Left renal cortex interstitium (tissue), 4 donors: ENCODE measurements at places on chromosomes 7 and 10. TPM values are rescaled to one million over a fixed set of nuclear protein-coding genes. Genes with fewer than 3 reads are reported as not detected.

GRCh38 chr10:9858816-9859215 lies 1158.9 kb upstream of the CELF2 start:
- no peak for DNase-seq

Gene PARP12
- polyA plus RNA-seq: 12.3 TPM

DNA sequence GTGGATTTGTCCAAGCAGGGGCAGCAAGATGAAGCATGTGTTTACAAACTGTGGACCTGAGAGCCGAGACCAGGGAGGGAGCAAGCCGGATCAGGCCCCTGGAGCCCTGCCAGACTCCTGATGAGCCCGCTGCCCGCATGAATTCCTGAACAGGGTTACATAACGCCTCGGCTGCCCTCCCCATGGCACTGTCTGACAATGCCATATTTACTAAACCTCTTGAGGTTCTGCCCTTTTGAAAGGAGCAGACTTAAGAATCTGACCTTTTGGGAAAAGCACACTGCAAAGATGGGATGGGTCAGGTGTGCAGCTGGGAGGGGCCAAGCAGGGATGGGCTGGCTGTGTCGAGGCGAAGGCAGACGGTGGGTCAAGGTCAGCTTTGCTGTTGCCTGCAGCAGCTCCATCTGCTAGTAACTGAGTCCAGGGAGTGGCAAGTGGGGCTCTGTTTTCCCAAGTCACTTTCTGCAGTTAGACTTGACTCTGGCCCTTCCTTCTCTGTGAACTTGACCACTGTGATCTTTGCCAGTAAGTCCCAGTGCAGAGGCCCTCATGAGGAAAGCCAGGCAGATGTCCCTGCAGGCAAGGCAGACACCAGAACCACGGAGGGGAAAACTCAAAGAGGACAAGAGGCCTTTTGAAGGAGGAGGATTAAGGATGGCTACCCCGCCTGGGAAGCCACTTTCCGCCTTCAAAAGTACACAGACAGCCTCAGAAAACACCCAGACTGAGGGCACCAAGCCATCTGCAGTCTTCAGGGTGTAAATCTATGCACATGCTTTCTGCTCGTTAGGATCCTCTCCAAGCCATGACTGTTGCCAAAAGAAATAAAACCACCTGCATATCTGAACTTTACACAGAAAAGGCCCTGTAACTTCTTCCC lies 175.8 kb downstream of the TNS3 start:
- DNase-seq: no peak

DNA sequence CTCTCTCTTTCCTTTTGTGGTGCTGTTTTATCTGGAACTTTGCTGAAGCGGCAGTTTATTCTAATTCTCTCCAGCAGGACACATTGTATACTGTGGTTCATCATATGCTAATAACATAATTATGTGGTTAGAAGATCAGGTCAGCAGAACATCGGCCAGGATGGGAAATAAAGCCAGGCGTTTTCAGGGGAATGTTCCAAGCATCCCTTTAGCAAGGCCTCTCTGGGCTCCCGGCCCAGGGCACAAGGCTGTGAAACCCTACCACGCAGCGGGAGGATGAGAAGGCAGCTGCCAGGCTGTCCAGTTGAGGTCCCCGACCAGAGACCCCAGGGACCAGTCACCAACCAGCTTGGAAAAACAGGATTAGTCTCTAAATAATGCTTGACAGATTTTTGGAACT lies 112.2 kb upstream of the GALNT17 start:
- no peak for DNase-seq

GRCh38 chr10:26717476-26717875 lies 20.0 kb downstream of the PDSS1 start:
- no peak for DNase-seq

Gene AMZ1
- 0.11 TPM for polyA plus RNA-seq

Gene UNC5B
- 45.3 TPM for polyA plus RNA-seq

- DNase-seq: no peak
Observed at GRCh38 chr10:109875828-109876821, 47.2 kb downstream of the XPNPEP1 start.

Gene SUMF2
- polyA plus RNA-seq: 130 TPM

Gene MUC3A
- 0.49 TPM for polyA plus RNA-seq

GRCh38 chr10:30002426-30003266 lies 56.7 kb downstream of the JCAD start:
- no peak for DNase-seq

DNA sequence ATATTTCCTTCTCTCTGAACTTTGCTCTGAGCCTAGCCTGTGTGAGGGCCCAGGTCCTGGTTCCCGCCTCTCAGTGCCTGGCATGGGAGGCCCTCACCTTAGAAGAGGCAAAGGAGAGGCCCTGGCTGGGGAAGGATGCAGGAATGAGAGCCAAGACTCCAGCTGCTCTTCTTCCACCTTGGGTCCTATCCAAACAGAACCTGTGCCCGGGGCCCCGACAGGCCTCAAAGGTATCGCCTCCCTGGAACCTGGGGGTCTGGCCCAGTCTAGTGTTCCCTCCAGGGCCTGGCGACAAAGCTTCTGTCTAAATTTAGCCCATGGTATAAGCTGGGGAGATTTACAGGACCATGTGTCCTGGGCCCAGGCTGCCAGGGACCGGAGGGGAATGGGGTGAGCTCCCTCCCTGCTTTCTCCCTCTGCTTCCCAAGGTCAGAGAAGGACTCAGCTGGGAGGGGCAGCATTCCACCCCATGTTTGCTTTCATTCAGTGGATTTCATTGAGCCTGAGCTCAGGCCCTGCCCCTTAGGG lies 12.0 kb upstream of the CRHR2 start:
- no peak for DNase-seq

GRCh38 chr7:137820677-137821420 lies 25.9 kb downstream of the DGKI start:
- DNase-seq: peak; percentile 10

DNA sequence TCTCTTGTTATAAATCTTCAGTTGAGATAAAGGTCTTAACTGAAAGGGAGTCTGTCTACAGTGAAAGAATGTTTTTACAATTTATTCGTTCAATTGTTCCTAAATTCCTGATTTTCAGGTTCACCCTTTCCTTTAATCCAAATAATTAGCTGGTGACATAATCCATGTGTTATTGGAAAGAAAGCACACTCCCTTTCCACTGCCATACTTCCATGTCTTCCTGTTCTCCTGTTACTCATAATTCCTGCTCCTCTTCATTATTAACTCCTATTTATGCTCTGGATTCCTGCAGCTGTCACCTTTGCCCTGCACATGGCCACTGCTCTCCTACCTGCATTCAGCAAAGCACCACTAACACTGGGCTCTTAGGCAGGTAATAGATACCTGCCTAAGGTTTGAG lies 40.0 kb upstream of the FAM3C start:
- no peak for DNase-seq

- no peak for DNase-seq
Observed at GRCh38 chr7:50151001-50151400, 58.0 kb upstream of the ZPBP start.

Gene FZD8
- 14.9 TPM for polyA plus RNA-seq

DNA sequence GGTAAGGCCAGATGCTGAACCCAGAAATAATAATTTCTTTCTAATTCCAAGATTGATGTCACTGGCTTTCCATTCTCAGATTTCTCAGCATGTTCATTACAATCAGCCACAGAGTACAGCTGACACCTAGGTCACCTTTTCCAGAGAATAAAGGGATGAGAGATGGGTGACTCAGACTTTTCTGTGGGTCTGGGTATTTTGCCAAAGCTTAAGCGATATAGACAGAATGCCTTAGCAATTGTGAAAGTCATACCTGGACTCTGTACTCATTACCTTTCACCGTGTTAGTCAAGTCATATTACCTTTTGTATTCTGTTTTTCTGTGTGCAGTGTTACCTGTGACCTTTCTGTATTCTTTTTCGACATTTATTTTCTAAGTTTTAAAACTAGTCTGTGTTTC lies 10.6 kb upstream of the PRTFDC1 start:
- DNase-seq: no peak

Gene KCNIP2
- 2.5 TPM for polyA plus RNA-seq

GRCh38 chr7:109020251-109020650 lies 450.6 kb downstream of the DNAJB9 start:
- no peak for DNase-seq

- DNase-seq: no peak
Observed at GRCh38 chr7:28811008-28811407, 147.1 kb downstream of the TRIL start.

DNA sequence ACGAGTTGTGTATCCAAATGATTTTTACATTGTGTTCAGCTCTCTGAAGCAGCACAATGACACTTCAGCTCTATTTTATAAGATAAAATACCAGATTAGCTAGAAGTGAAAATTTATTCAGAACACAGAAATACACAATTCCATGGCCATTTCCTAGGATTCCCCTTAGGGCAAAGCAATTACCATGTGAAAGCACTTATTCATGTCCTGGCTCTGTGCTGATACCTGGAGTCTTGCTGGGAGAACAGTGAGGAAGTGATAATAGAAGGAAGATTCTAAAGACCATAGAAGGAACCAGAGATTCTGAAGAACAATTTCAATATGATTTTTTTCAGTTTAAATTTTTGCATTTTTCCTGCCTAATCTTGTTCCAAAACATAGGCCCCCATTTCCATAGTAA lies 657.4 kb upstream of the ZWINT start:
- no peak for DNase-seq

DNA sequence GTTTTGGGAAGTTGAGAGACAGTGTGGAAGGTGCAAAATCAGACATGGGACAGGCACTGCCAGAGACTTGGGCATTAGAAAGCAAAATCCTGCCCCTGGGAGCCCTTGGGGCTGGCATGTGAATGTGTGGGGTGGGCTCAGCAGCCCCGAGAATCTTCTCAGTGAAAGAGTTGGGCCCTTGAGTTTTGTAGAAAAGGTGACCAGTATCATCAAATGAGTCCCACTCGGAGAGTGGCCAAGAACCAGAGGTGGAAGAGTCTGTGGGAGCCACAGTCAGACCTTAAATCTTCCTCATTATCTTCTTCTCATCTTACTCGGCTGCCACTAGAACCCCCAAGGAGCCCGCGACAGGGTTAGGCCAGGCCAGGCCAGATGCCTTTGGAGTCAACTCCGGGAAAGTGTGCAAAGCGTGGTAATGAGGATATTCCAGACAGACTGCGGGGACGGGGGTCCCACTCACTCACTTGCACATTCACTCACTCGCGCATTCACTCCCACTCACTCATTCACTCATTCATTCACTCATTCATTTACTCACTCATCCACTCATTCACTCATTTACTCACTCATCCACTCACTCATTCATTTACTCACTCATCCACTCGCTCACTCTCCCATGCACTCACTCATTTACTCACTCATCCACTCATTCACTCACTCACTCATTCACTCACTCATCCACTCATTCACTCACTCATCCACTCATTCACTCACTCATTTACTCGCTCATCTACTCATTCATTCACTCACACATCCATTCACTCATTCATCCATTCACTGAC lies 74.9 kb downstream of the CARD11 start:
- DNase-seq: no peak

GRCh38 chr10:822661-823367 lies 108.7 kb downstream of the LARP4B start:
- DNase-seq: no peak

GRCh38 chr7:144384071-144384470 lies 19.4 kb downstream of the NOBOX start:
- no peak for DNase-seq

Gene CYP2W1
- polyA plus RNA-seq: 1.9 TPM

GRCh38 chr10:122350893-122351292 lies 23.6 kb upstream of the PLEKHA1 start:
- no peak for DNase-seq

- no peak for DNase-seq
Observed at GRCh38 chr7:114862406-114862805, 59.5 kb upstream of the MDFIC start.

DNA sequence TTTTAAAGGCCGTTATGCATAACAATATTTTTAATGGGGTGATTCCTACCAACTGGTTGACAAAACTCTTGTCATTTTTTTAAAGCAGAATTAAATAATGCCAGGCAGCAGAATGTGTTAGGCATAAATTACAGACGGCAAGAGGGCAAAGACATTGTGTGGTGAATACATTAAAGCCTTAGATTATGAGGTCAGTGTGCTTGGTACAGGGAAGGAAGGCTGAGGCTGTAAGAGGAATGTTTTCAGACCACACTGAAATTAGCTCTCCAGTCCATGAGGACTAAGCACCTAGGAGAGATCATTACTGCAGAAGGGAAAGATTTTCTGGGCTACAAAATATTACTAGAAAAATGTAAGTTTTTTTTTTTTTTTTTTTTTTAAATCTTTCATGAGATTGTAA lies 312.8 kb upstream of the PRKCQ start:
- no peak for DNase-seq

- DNase-seq: no peak
Observed at GRCh38 chr10:69220507-69220906, 375 bp downstream of the HKDC1 start.

- no peak for DNase-seq
Observed at GRCh38 chr7:156009569-156009968, 197.3 kb upstream of the SHH start.

GRCh38 chr7:109984729-109985128 lies 1106.2 kb upstream of the LRRN3 start:
- DNase-seq: no peak

DNA sequence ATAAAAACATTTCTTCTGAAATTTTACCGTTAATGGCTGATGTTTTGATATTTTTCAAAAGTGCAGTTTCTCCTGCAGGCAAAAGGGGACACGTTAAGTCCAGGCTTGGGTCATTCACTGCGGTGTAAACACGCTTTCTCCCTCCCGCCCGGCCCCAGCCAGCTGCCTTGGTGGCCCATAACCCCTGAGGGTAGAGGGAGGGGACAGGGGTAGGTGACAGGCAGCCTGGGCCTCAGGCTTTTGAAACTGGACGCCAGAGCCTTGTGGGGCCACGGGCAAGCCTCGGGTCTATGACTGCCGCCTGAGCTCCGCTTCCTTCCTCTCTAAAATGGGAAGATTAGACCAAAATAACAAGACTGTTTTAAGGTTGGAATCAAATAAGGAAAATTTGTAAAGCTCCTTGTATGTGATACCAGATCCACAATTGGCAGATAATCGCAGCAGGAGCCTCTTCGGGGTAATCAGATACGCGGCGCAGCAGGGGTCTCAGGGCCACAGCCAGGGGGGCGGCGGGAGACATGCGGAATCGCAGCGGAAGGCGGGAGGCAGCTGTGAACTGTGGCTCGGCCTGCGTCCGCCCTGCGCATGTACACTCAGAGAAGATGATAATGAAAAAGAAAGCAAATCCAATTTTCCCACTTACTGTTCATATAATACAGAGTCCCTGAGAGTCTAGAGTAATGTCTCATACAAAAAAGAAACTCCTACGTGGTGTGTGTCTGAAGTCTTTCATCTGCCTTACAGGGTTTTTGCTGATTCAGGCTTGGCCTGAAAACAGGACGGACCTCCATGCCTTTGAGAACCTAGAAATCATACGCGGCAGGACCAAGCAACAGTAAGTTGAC lies 138.3 kb downstream of the EGFR start:
- DNase-seq: no peak

DNA sequence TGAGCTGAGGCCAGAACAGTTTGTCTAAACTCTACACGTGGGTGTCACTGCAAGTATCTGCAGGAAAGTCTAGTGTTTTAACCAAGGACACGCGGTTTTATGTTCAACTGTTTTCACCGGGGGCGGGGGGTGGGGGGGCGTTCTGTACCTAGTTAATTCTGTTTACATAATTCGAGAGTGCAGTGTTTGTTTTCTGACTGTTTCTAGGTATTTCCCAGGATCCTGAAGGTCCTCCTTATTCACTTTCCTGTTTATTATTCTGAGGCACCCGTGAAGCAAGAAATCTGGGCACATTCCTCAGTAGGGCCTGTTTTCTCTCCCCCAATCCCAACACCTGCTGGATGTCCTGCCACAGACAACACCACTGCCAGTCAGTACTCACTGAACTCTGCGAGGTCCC lies 7.6 kb downstream of the LOXL4 start:
- no peak for DNase-seq
